Fibroblast of lung (primary cell): ENCODE measurements at places on chromosomes 16 and 17. TPM values are rescaled to one million over a fixed set of nuclear protein-coding genes. Genes with fewer than 3 reads are reported as not detected.

DNA sequence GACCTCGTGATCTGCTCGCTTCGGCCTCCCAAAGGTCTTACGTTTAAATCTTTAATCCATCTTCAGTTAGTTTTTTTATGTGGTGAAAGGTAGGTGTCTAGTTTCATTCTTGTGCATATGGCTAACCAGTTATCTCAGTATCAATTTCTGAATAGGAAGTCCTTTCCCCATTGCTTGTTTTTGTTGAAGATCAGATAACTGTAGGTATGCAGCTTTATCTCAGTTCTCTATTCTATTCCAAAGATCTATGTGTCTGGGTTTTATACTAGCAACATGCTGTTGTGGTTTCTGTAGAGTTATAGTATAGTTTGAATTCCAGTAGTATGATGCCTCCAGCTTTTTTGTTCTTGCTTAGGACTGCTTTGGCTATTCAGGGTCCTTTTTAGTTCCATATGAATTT, 65.2 kb downstream of the TNFRSF13B start:
- no peak for DNase-seq

The NFE2L1 gene
- 90.4 and 162 TPM in 2 replicates for total RNA-seq

The BANP gene
- total RNA-seq, result 28.0 and 31.0 TPM in 2 replicates

The KCNJ18 gene
- not detected in 2 replicates for total RNA-seq

- DNase-seq, result no peak
Measured at GRCh38 chr17:10792151-10792550, 11.7 kb downstream of the TMEM238L start.

- DNase-seq, result no peak
Measured at GRCh38 chr16:68496689-68497088, 42.4 kb upstream of the ZFP90 start.

DNA sequence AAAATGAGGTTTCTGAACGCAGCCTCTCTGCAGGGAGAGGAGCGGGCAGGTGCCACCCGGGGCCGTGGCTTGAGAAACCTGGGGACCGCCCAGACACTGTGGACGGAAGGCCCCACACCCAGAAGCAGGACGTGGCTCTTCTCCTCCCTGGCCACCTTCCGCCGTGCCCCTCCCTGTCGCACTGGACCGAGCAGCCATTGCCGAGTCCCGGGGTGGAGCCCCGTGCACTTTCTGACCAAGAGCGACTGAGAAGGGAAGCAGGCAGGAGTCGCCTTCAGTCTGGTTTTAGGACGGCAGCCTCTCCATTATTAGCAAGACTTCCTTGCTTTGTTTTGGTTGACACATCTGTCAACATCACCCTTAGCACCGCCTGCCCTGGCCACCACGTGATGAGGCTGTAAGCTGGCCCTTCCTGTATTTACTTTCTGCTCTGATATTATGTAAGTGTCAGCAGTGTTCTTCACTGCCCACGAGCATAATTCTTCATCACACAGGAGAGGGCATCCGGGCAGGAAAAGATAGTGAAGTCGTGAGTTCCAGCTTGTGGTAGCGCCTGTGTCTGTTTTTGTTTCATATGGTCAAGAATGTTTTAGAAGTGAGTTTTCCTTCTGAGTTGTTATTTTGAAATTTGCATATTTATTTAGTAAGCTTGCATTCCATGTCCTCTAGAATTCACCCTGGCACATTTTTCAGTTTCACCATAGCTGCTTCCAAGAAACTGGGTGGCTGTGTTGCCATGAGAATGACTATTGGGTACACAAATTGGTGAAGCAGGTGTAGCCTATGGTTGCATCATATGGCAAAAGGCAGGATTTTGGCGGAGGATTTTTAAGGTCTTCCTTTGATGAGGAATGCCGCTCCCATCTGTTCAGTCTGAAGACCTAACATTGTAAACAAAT, 1.0 kb downstream of the HERPUD1 start:
- DNase-seq, result peak; percentile 79

The CACNG5 gene
- not detected in 2 replicates for total RNA-seq

- peak; percentile 79 for DNase-seq
Measured at GRCh38 chr17:40510328-40510648, 8.9 kb upstream of the TNS4 start.

- no peak for DNase-seq
Measured at GRCh38 chr17:2876467-2876866, 80.2 kb downstream of the RAP1GAP2 start.

The OR1F1 gene
- not detected in 2 replicates for total RNA-seq

DNA sequence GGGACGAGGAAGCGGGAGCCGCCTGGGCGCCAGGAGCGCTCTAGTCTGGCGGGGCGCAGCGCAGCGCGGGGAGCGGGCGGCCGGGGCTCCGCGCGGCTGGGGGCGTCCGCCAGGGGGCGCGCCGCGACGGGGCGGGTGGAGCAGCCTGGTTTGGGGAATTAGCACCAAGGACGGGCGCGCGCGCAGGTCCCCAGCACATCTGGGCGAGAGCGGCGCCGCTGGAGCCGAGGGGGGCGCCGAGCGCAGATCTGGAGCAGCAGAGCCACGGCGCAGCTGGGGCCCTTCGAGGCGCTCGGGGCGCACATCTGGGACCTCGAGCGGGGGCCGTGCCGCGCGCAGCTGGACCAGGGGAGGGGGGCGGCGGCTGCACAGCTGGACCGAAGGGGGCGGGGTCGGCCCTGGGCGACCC, at the start of gene NXPH3:
TSS of gene NXPH3 (plus strand) at position 193 of the 409 bp plus-strand sequence. CDS start 349 bp downstream, outside the sequence.
- DNase-seq, result peak; percentile 27

GRCh38 chr16:84332975-84333684, 35.2 kb upstream of the ATP2C2 start:
- DNase-seq, result no peak

GRCh38 chr16:12245088-12245920, 268.8 kb downstream of the SNX29 start:
- no peak for DNase-seq

The CUEDC1 gene
- total RNA-seq, result 6.2 and 11.9 TPM in 2 replicates

The CMTM1 gene
- 1.5 and 2.3 TPM in 2 replicates for total RNA-seq

- DNase-seq, result peak; percentile 11
Measured at GRCh38 chr17:1829216-1829591, 498 bp downstream of the SMYD4 start.

- peak; percentile 89 for DNase-seq
Measured at GRCh38 chr17:58189436-58190146, 2.9 kb upstream of the EPX start.

DNA sequence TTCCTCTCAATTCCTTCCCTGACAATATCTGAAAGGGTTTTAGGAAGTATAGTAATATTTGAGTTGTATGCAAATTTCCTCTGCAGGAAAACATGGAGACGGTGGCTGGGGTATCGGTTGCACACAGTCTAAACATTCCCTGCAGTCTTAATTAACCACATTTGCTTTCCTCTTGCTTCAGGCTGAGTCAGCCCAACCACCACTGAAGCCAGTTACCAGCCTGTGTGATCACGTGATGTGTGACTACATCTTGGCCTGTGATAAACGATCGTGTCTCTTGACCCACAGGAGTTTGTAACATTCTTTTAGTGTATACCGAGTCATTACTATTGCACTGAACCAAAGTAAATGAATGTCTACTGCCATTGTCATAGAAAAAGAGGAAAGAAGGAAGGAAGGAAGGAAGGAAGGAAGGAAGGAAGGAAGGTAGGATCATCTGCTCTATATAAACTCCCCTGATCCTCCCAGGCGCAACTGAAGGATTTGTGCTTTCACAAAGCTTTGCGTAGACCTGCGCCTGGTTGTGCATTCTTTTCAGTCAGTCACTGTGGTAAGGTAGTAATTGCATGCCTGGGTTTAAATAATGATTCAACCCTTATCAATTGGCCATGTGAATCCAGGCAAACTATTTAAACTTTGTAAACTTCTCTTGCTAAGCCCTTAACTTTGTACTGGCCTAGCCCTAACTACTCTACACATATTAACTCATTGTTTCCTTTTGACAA, 280.6 kb upstream of the SALL1 start:
- DNase-seq, result peak; percentile 100

GRCh38 chr16:83301971-83302370, 505.8 kb upstream of the HSBP1 start:
- peak; percentile 17 for DNase-seq

The ABCA6 gene
- 12.9 and 23.1 TPM in 2 replicates for total RNA-seq

DNA sequence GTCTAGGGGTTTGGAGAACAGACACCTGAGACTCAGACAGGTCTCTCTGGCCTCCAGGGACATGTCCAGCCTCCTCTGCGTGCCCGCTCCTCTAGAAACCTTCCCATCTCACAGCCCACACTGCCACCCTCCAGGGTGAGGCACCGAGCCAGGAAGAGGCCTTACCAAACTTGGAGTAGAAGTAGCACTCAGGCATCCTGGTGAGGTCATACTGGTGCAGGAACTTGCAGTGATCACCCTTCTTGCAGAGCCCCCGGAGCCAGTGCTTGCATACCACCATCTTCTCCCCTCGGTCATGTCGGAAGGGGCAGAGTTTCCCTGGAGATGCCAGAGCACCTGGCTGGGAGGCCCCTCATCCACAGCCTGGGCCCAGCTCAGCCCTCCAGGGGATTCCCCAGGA, 4.2 kb downstream of the CPSF4L start:
- no peak for DNase-seq

The GRB7 gene
- under 0.01 and 0.77 TPM in 2 replicates for total RNA-seq

- no peak for DNase-seq
Measured at GRCh38 chr16:84477661-84478060, 26.8 kb downstream of the MEAK7 start.

- DNase-seq, result peak; percentile 12
Measured at GRCh38 chr17:76147211-76148014, 6.4 kb upstream of the FOXJ1 start.

- DNase-seq, result peak; percentile 8
Measured at GRCh38 chr17:14792746-14793145, 472.4 kb downstream of the PMP22 start.

DNA sequence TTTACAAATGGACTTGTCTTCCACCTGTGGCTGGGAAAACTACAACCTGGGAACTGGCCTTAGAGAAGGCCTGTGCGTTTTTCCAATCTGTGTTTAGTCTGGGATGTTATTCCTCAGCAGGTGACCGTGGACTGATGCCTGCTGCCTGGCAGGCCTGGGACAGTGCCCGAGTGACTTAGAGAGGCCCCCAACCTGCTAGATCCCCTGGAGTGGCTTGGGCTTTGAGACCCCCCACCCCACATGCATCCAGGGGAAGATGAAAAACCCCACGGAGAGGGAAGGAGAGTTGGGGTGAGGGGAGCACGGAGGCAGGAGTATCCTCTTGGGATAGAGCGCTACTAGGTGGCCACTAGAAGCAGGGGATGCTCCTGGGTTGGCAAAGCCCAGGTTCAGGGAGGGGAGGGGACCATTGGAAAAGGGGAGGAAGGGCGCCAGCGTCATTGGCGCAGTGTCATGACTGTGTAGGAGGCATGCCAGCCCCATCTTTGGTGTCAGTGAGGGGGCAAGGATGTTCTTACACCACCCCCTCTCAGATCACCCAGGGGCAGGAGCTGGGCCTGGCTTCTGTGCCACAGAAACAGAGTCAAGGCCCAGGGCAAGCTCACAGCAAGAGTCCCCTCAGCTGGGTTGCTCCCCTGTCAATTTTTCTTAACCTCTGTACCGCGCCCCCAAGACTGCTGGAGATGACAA, 54.1 kb downstream of the MEAK7 start:
- DNase-seq, result no peak

DNA sequence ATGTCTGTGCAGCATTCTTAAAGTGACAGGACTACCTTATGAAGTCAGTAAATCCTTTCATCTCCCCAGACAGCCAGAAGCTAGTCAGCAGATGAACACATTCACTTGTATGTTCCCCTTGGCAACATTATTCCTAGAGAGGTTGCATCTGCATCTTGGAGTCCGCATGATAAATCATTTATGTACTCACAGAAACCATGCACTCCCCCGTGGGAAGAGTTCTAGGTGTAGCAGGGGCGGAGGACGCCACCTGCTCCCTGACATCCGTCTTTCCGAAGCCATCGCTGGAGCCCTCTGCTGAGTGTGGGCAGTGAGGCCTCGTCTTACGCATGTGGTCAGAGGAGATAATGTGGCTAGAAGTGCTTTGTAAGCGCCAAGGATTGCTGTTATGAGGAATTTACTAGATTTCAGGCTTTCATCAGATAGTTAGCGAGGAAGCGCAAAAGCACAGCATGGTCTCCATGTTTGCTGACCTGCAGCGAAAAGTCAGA, 144.5 kb downstream of the RPTOR start:
- no peak for DNase-seq

- peak; percentile 30 for DNase-seq
Measured at GRCh38 chr17:7856011-7856810, 1.1 kb downstream of the NAA38 start.

DNA sequence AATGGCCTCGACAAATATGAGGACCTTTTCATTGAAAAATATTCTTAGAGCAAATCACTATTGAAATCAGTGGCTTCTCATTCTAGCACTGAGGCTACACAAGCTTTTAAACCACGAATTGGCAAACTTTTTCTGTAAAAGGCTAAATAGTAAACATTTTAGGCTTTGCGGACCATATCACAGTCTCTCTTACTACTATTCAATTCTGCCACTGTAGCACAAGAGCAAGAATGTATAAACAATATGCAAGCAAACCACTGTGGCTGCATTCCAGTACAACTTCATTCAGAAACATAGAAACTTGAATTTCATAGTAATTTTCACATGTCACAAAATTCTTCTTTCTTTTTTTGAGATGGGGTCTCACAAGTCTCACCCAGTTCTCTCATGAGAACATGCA, 49.1 kb downstream of the PHLPP2 start:
- DNase-seq, result peak; percentile 20

DNA sequence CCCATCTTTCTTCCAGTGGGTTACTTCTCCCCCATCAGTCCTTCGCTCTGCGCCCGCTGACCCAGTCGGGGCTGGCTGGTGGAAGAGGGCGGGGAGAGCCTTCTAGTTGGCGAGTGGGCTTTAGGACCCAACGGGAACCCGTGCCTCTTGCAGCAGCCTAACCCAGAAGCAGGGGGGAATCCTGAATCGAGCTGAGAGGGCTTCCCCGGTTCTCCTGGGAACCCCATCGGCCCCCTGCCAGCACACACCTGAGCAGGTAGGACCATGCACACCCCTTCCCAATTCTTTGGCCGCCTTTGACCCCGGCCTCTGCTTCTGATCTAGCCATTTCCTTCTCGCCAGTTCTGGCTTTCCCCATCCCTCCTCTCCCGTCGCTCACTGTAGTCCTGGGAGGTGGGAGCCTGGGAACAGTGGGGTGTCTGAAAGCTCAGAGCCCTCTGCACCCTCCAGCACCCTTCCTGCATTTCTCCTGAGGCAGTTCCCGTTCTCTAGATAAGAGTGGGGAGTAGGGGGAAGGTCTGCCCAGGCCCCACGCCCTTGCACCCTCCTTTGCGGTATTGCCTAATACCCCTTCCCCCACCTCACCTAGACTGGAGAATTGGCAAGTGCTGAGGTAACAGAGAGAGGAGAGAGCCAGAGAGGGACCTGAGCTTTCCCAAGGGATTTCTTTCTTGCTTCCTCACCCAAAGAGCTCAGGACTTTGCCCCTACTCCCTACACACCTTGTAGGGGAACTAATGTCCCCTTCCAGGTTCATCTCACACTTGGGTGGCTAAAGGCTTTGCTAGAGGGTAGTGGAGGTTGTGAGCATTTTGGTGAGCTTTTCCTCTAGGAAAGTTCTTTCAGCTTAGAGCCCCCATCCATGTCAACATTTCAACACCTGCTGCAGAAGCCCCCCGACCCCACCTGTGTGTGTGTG, at the start of gene RARA:
TSS of gene RARA (plus strand) at position 150 of the 918 bp plus-strand sequence. CDS start 22,039 bp downstream, outside the sequence.
- DNase-seq, result peak; percentile 48

GRCh38 chr17:70658317-70658716, 489.0 kb downstream of the KCNJ2 start:
- DNase-seq, result no peak

The AANAT gene
- total RNA-seq, result not detected in 2 replicates

The MATCAP1 gene
- 21.8 and 28.4 TPM in 2 replicates for total RNA-seq
